ENCODE measurements at places on chromosomes 12 and 14.

GRCh38 chr12:103802586-103802886, 38.5 kb downstream of the NT5DC3 start:
- no peak for DNase-seq

DNA sequence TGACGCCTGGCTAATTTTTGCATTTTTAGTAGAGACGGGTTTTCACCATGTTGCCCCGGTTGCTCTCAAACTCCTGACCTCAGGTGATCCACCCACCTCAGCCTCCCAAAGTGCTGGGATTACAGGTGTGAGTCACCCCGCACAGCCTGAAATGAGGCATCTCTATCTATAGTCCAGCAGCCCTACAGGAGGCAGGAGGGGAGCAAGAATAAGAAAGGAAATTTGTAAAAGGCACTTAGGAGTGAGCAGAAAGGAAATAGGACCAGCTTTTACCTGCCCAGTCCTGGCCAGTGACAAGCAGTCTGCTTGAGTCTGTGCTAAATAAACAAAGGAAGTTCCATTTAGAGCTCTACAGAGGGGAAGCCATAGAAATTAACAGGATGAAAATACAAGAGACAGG, 15.0 kb upstream of the PSMA6 start:
- no peak for DNase-seq

DNA sequence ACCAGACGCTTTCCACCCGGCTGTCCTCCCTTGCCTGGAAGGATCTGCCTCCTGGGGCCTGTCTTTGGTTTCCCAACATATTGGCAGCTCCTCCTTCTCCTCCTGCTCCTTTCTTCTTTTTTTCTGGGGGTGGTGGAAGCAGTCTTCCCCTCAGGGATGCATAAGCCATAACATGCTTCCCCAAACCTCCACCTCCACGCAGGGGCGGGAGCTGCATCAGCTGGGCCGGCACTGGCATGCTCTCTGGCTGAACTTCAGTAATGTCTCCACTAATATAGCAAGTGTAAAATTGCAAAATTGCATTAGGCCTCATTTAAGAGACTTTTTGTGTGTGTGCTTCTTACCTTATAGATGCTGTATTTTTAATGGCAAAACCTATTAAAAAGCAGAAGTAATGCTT, 58.6 kb downstream of the GLT1D1 start:
- DNase-seq = no peak

DNA sequence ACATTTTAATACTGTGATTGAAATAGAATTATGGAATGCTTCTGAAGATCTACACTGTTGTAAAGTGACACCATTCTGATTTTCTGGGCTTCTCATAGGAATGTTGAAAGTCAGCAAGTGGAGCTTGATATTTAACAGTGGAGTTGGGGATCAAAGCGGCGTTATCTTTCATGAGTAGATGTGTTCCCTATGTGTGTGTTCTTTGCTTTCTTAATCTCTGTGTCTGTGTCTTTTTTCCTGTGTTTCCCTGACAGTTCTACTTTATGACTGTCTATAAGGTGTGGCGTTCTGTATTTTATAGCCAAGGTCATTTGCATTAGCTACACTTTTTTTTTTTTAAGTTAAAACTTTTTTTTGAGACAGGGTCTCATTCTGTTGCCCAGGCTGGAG, 24.7 kb downstream of the SYNE2 start:
- DNase-seq = peak; percentile 81

GRCh38 chr12:61554268-61555008, 705.8 kb upstream of the USP15 start:
- peak; percentile 64 for DNase-seq

- no peak for DNase-seq
These were observed 70.1 kb upstream of the KRR1 start for GRCh38 chr12:75581515-75581914.

DNA sequence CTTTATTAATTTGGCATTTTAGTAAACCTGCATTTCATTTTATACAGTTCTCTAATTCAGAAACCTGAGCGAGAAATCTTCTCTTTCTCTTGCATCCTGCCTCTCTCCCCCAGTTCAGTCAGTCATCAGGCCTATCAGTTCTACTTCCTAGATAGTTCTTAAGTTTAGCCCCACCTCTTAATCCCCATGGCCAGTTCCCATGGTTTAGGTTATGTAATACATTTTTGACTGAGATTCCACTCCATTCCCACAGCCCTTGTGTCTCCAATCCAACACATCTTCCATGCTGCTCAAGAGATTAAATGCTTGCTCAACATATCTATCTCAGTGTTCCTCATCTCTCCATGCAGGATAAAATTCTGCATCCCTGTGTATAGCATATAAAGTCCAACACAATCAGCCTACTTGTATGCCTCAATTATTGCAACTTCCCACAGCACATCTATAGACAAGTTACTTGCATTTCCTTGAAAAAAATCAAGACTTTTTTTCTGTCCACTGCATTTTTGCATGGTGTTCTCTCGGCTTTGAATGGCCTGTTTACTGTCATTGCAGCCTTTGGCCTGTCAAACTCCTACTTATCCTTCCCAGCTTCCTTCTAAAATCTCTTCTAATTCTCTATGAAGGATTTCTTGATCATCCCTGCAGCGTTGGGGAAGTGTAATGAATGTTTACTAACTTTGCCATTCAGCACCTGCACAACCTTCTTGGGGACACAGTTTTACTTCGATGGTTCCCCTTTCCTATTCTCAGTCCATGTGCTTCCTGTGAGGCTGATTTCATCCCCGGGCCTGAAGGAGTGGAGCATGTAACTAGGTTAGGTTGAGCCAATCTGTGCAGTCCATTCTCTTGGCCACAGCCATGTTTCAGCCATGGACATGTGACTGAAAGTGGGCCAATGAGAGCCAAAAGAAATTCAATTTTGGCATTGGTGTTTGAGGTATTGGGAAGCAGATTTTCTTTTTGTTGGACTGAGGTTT, 80.8 kb downstream of the DACT1 start:
- peak; percentile 73 for DNase-seq

GRCh38 chr14:37417151-37417550, 177.9 kb downstream of the FOXA1 start:
- DNase-seq = no peak

- no peak for DNase-seq
These were observed 112.1 kb upstream of the NPAS3 start for GRCh38 chr14:32826404-32827082.

- no peak for DNase-seq
These were observed 932.3 kb downstream of the FLRT2 start for GRCh38 chr14:86462193-86462753.

DNA sequence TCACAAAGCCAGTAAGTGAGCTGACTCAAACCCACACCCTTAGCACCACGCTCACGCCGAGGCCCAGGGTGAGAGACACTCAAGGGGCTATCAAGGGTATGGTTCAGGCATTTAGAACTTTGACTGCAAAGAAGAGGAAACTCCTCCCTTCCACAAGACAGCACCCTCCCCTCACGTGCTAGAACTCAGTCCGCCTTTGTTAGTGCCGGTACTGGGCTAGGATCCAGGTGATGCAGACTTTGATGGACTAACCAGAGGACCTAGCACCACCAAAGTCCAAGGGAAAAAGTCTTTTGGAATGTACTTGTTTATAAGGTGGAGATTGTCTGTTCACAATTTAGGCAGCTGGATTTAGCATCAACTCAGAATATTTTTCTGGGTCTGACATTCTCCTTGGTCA, 33.7 kb downstream of the VWF start:
- no peak for DNase-seq

- no peak for DNase-seq
These were observed 43.8 kb downstream of the RESF1 start for GRCh38 chr12:32002848-32003493.

Data from umbilical cord (tissue), 2 donors.